ENCODE measurements at places on chromosomes 13 and 19.

GRCh38 chr13:65917731-65918130, 1312.4 kb downstream of the PCDH9 start:
- DNase-seq: no peak

- DNase-seq: no peak
Measured at GRCh38 chr13:113106711-113107351, 1.2 kb downstream of the F7 start.

DNA sequence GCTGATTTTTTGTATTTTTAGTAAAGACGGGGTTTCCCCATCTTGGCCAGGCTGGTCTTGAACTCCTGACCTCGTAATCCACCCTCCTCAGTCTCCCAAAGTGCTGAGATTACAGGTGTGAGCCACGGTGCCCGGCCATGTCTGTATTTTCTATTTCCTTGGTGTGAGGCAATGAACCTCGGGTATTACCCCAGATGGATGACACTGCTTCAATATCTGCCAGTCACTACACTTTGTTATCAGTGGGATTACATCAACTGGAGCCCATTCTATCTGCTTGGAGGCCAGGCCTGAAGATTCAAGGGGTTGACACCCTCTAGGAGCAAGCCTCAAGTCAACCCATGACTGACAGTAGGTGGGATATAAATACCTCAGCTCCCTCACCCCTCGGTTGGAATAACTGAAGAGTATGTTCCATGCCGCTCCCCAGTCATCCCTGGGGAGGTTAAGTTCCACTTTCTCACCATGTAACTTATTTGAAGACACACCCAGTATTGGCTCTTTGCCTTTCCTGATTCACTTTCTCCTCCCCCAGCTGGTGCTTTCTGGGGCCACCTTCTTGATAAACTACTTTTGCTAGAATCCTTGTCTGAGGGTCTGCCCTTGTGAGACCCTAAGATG, 992 bp upstream of the ADGRE1 start:
- DNase-seq: no peak

DNA sequence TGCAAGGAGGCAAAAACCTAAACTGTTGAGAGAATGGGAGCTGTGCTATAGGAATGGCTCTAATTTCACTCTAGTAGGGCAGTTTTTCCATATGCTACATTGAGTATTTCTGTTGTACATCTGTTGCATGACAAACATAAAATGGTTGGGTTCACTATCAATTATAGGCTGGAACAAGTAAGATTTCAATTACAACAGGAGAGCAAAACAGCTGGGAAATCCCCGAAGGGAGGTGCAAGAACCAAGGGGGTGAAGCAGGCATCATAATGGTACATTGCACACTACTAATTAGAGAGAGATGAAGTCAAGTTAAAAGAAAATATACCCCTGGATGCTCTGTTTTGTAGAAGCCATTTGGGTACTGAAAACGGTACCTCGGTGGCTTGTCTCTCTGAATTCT, 389.5 kb downstream of the PCDH9 start:
- DNase-seq: no peak

- DNase-seq: no peak
Measured at GRCh38 chr13:99298056-99298455, 9.1 kb downstream of the GPR183 start.

DNA sequence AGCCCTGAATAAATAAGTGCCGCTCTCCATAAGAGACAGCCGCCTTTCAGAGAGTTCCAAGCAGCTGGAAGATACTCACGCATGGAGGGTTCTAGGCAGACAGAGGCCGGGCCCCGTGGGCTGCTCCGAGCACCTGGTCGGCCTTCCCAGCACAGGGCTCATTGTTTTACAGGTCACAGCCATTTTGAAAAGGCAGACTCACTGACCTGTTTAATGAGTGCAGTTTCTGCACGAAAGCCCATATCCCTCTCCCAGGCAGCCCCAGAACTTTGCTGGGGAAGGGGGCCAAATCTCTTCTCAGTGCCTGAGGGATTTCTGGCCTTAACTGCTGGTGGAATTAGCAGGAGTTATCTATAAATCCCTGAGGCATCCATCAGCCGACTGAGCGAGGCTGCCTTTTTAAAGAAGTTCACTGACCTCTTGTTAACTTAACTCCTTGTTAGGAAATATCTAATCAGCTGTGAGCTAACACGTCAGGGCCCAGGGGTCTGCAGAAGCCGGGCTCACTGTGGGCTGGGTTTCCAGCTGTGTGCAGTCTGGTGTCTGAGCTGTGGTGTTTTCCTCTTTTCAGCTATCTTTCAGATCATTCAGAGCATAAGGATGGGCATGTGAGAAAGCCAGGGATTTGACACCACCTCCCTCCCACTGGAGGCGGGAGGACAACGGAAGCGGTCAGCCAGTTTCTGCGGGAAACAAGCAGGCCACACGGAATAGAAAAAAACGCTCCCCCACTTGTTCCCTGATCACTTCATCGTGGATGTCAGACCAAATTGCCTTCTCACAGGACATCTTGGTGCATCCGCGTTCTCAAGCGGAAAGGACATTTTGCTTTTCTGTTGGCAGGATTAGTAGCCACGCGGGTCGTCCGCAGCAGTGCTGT, 23.3 kb downstream of the SERP2 start:
- DNase-seq: no peak

GRCh38 chr13:48579165-48579918, 46.5 kb upstream of the RCBTB2 start:
- no peak for DNase-seq

GRCh38 chr19:12932392-12933286, 872 bp downstream of the FARSA start:
- no peak for DNase-seq

- no peak for DNase-seq
Measured at GRCh38 chr13:60448907-60449510, 52.0 kb downstream of the TDRD3 start.

- DNase-seq: no peak
Measured at GRCh38 chr13:27147530-27148170, 24.0 kb downstream of the USP12 start.

GRCh38 chr19:36009633-36010379, 1.2 kb upstream of the SYNE4 start:
- DNase-seq: no peak

DNA sequence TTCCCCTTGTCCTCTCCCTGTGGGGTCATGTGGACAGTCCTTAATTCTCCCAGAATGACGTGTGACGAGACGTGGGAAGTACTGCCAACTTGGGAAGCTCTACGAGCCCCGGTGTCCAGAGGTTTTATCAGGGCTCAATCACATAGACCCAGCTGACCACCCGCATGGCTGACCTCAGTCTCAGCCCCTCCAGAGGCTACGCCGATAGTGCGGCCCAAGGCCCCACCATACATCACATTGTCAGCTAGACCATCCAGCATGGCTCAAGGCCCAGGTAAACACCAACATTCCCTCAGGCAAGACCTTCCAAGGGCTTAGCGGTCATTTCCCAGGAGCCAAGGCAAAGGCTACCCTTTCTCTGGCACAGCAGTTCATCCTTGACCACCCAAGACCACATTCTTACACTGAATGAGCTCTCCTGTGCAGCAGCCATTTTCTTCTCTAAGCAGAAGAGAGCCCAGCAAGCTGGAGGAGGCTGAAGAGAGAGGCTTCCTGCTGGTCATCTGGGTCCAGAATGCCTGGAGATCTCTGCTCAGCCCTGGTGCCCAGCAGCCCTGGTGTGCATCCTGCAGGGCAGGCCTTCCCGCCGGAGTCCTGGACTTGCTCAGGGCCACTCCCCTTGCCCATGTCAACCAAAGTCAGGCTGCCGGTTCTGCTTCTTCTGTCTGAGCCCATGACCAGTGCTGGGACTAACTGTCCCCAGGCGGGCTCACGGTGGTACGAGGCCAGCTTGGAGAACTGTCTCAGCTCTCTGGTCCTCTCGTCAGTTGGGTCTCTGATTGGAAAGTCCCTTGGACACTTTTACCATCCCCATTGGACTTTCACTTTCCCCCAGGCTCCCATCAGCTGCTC, 7.9 kb upstream of the F10 start:
- DNase-seq: no peak

GRCh38 chr13:110113284-110113764, 193.6 kb downstream of the COL4A1 start:
- DNase-seq: no peak

DNA sequence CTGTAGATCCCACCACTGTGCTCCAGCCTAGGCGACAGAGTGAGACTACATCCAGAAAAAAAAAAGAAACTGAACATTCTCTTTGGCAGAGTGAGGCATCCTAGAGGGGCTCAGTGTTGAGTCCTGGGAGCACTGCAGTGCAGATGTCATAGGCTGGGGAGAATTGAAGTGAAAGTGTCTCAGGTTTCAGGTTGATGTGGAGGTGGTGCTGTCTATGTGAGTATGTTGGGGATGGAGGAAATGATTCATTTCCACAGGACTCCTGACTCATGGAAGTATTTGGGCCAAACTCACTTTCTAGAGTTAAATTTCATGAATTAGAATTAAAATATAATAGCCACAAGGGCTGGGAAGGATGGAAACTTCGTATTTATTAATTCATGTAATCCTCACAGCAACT, 134.4 kb upstream of the TSC22D1 start:
- DNase-seq: no peak

GRCh38 chr19:50702871-50703829, 16.5 kb downstream of the SHANK1 start:
- no peak for DNase-seq

- DNase-seq: peak; percentile 45
Measured at GRCh38 chr19:8615813-8616596, 5.5 kb upstream of the ADAMTS10 start.

DNA sequence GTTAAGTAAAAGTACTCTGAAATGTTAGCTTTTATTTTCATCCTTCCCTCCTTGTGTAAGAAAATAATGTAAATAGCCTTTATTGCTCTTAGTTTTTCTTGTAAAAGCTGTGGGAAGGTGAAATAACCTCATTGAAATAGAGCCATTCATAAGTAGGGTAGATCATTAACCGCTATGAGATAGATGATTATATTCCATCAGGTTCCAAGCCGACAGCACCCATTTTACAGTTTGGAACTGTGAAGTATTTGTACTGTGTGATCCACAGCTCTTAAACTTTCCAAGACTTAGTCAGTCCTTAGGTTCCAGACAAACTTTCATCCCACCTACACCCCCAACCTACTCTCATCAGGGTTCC, 216.5 kb downstream of the TSHZ3 start:
- DNase-seq: no peak

- DNase-seq: no peak
Measured at GRCh38 chr19:54179262-54179852, 6.4 kb upstream of the TMC4 start.

- DNase-seq: no peak
Measured at GRCh38 chr13:66624302-66624701, 605.8 kb downstream of the PCDH9 start.

- DNase-seq: no peak
Measured at GRCh38 chr13:41130356-41130755, 2.2 kb downstream of the KBTBD6 start.

GRCh38 chr13:85541476-85541875, 257.7 kb downstream of the SLITRK6 start:
- no peak for DNase-seq

- DNase-seq: no peak
Measured at GRCh38 chr13:49643035-49643646, 14.8 kb downstream of the ARL11 start.

DNA sequence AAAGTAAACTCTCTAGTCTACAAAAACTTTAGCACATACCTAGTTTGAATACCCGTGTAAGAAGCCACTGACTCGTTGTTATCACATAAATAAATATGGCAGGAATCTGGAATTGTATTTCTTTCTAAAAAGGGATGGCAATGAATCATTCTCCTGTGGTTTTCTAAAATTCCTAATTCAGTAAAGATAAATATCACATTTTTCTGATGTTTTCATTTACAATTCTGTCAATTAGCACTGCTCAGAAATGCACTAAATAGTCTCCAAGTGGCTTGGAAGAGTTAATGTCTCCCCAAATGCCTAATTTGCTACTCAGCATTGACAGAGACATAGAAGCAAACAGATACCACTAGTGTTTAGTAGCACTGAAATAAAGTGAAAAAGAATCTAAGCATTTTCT, 547.7 kb upstream of the SLITRK1 start:
- no peak for DNase-seq

GRCh38 chr19:16326401-16327168, 2.0 kb downstream of the KLF2 start:
- peak; percentile 34 for DNase-seq

- DNase-seq: no peak
Measured at GRCh38 chr19:49558591-49558990, 21.8 kb downstream of the NOSIP start.

DNA sequence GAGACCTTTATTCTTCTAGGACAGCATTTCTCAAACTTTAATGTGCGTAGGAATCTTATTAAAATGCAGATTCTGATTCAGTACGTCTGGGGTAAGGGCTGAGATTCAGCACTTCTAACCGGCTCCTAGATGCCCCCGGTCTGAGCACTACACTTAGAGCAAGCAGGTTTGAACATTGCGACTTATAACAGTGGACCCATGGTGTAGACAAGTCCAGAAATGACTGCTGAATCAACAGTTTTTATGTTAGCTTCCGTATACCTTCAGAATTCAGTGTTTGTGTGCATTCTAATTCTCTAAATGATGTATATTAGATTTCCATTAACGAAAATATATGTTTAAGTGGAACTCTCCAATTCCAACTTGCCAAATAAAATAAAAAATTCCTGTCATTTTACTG, 17.5 kb upstream of the CPB2 start:
- no peak for DNase-seq

DNA sequence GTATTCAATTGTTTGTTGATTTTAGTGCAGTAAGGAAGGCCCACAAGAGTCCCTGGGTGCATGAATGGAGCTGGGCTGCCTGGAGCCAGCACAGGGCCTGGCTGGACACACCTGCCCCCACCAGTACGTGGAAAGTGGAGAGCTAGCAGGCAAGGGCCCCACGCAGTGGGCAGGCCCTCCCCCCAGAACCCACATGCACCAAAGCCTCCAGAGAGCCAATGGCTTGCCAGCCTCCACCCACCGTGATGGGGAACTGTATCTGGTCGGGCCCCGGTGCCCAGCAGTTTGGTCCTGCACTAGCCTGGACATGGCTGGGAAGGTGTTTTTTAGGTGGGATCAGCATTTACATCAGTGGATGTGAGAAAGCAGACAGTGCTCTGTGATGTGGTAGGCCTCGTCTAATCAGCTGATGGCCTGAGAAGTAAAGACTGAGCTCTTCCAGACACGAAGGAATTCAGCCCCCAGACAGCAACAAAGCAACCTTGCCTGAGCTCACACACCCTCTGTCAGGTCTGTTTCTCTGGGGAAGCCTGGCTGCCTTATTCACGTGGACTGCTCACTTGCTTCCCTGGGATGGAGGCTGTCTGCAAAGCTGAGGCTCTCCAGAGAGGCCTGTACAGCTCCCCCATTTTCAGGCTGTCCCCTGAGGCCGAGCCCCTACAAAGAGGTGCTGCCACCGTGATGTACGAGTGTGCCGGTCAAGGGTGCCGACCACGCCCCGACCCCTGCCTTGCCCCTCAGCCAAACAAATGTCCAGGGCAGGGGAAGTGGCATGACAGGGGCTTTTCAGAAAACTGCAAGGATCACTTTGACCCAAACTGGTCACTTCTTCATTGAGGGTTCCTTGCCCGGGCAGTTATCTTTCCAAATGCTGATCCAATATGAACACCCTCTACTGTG, 27.5 kb downstream of the RAB20 start:
- no peak for DNase-seq
